ENCODE measurements at places on chromosomes 4 and X.

- no peak for DNase-seq
Measured at GRCh38 chr4:169650227-169650936, 30.0 kb downstream of the CLCN3 start.

- DNase-seq: peak; percentile 42
Measured at GRCh38 chr4:139740121-139740520, 74.5 kb downstream of the MGST2 start.

GRCh38 chrX:3545901-3546300 is 167.5 kb downstream of the PRKX start:
- DNase-seq: no peak

DNA sequence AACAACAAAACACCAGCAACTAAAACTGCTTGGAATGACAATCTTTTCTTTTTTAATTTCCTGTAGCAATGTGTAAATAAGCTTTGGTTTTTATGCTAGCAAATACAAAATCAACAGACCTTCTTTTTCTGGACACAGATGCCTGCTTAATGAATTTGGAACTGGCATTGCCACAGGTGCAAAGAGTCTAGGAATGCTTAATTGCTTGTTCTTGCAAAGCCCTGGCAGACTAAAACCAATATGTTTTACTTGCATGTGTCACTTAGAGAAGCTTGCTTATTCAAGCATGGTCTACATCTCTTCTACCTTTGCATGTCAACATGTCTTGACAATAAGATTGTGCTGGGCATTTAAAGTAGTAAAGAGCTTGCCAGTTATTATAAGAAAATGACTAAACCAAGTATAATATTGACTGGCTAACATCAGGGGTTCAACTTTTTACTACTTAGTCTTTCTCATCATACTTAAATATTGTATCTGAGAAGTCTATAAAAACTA is 656.7 kb upstream of the NDST4 start:
- DNase-seq: no peak

DNA sequence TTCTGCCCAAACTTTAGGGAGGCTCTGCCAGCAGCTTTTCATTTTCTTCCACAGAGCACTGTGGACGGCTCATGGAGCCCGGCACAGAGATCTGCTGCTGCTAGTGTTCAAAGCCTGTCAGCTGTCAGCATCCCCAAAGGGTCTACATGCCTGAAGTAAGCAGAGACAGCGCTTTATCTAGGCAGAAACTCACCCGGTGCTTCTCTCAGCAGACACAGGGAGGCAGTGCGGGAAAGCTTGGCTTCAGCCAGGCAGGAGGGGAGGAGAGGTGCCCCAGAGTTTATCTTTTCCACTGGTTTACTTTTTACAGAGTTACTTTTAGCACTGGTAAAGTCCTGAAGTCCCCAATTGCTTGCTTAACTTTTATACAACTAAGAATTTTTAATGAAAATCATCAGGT is 339.3 kb downstream of the NKX6-1 start:
- no peak for DNase-seq

DNA sequence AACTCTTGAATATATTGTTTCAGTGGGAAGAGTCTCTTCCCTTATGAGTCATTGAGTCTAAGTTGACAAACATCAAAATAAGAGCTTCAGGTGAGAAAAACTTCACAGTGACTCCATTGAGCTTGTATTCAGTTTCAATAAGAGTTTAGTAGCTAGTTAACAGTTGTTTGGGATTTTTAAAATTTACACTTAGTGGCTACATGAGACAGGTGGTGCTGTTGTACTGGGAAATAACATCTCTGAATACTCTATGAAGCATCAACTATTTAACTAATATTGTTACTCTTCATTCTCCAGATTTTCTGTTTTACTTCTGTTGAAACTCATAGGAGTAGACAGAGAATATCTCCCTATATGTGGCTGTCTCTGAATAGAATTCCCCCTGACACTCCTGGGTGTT is 1609.1 kb downstream of the C4orf33 start:
- no peak for DNase-seq

- no peak for DNase-seq
Measured at GRCh38 chr4:47135210-47135609, 103.8 kb downstream of the GABRB1 start.

- no peak for DNase-seq
Measured at GRCh38 chr4:53981567-53981966, 82.8 kb downstream of the CHIC2 start.

DNA sequence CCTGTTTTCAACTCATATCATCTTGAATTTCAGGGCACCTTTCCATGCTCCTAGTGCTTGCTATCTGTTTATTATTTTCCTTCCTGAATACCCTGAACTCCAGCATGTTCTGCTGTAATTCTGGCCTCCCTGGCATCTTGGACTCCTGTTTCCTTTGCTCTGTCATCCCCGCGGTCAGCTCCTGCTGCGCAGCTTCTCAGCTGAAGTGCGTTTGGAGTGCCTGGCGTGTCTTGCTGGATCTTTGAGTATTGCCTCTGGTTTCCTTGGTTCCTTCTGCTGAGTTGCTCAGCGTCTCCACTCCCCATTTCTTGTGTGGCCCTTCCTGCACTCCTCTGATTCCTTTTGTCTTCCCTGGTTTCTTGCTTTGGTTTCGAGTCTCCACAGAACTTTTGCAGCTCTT is 84.4 kb downstream of the HTT start:
- no peak for DNase-seq

DNA sequence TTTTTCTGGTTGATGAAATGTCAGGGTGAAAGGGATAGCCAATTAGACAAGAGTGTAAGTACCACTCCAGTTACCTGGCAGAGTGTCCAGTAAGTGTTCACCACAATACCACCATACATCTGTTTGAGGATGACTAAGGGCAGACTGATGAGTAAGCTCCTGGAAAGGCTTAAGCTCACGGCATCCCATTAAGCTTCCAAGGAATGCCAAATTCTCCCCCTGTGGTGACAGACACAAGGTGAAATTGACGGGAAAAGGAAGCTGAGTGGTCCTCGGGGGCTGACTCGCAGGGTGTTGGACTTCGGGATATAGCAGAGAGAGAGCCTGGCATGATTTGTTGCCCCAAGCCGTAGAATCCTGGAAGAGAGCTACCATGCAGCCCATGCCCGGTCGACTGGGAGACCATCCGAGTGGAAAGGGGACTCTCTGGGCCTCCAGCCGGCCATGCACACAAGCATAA is 7.6 kb upstream of the BST1 start:
- no peak for DNase-seq

GRCh38 chrX:79268788-79269187 is 98.3 kb downstream of the ITM2A start:
- no peak for DNase-seq

- no peak for DNase-seq
Measured at GRCh38 chrX:149060921-149061320, 444.2 kb downstream of the IDS start.

GRCh38 chr4:10727140-10727880 is 42.7 kb upstream of the CLNK start:
- DNase-seq: no peak

GRCh38 chrX:134186362-134187121 is 50.4 kb upstream of the CCDC160 start:
- no peak for DNase-seq

- DNase-seq: no peak
Measured at GRCh38 chr4:79874197-79874596, 198.8 kb downstream of the ANTXR2 start.

- DNase-seq: no peak
Measured at GRCh38 chr4:3249711-3250437, 915 bp downstream of the MSANTD1 start.

GRCh38 chr4:71882113-71882841 is 98.4 kb upstream of the GC start:
- no peak for DNase-seq

- no peak for DNase-seq
Measured at GRCh38 chr4:140127422-140127821, 26.6 kb downstream of the MAML3 start.

DNA sequence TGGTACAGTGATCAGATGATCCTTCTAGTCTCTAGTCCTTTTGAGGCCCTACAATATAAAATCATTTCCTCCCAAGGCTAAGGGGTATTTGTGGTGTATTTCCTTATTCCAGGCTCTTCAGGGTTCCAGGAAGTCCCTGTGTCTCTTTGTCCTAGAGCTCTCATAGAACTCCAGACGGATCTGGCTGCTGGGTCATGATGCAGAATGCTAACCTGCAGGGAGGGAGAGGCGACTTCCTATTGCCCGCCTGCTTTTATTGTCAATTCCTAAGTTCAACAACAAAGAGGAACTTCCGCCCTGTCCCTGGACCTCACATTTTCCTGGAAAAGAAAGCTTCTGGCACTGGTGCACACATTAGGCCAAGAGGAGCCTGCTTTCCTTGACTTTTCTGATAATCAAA is 45.9 kb upstream of the ZNF827 start:
- DNase-seq: no peak

DNA sequence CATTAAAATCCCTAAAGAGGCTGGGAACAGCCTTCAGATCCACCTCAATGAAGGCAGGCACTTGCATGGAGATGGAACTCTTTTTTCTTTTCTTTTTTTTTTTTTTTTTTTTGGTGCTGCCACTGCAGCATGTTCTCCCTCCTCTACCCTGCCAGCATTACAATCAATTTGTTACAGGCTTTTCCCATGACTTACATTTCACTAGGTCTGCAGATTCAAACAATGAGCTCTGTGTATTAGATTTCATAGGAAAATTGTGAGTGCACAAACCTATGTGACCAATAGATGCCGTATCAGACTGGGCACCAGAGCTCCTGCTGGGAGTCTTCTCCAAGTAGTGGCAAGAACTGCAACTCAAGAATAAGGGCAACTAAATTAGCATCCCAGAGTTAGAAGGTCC is 63.8 kb upstream of the GABRQ start:
- DNase-seq: no peak

DNA sequence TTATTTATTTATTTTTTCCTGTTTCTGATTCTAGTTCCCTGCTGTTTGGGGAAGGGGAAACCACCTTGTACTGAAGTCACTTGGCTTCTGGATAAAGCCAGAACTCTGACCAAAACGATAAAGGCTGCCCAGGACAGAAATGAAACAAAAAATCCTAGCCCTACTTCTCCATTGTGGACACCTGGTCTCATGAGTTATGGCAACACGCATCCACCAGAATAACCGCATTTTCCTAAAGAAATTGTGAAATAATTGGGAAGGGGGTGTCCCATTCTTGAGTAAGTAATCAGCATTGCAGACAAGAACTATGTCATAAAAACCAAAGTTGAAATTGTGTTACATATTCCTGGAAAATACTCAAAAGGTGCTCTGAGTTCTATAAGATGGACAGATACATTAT is 42.1 kb downstream of the SLC9A7 start:
- DNase-seq: no peak

DNA sequence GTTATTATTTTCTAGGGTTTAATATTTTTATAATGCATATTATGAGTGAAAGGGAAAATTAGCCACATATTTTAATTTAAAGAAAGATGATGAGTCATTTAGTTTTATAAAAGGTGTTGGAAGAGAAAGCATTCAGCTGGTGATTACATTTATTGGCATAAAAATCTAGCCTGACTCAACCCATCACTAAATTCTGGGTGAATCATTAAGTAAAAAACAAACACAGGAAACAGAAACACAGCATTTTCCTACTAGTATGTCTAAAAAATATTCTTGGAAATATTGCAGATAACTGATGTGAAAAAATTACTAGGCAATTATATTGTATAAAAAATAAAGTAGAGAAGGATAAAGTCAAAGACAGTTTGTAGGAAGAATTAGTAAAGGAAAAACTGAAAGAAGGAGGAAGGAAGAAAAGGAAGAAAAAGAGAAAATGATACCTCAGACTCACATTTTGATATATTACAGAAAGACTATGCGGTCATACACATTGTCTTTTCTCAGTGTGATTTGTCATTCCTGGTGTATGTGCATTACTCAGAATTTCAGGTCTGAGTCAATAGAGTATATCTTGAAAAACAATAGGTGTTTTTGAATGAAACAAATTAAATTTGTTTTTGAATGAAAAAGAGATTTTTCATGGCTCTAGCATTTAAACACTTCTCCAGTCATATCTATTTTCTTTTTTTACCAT is 48.0 kb upstream of the SPOCK3 start:
- no peak for DNase-seq

DNA sequence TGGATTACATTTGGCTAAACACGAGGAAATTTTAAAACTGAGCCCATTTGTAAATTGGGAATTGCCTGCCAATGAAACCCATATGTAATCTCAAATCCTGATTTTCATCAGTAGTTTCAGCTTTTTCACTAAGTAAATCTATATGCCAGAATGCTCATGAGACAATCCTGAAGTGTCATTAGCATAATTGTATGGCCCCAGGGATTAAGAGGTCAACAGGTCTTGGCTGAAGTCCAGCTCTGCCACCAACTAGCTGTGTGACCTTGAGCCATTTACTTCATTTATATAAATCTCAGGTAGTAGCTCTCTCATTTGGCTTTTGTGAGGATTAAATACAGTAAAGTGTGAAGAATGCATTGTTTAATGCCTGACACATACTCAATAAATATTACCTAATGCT is 320.5 kb upstream of the EMCN start:
- DNase-seq: no peak

- DNase-seq: no peak
Measured at GRCh38 chrX:32893751-32894150, 317.6 kb downstream of the DMD start.

DNA sequence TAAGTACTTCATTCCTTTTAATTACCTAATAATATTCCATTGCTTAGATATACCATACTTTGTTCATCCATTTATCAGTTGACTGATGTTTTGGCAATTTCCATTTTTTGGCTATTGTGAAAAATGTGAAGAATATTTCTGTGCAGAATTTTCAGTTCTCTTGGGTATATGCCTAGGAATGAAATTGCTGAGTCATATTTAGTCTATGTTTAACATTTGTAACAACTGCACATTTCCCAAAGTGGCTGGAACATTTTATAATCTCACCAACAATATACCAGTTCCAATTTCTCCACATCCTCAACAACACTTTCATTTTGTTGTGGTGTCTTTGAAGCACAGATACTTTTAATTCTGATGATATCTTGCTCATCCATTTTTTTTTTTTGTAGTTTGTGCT is 215.5 kb downstream of the PDGFC start:
- no peak for DNase-seq

GRCh38 chr4:138010639-138011038 is 231.5 kb downstream of the SLC7A11 start:
- DNase-seq: no peak

DNA sequence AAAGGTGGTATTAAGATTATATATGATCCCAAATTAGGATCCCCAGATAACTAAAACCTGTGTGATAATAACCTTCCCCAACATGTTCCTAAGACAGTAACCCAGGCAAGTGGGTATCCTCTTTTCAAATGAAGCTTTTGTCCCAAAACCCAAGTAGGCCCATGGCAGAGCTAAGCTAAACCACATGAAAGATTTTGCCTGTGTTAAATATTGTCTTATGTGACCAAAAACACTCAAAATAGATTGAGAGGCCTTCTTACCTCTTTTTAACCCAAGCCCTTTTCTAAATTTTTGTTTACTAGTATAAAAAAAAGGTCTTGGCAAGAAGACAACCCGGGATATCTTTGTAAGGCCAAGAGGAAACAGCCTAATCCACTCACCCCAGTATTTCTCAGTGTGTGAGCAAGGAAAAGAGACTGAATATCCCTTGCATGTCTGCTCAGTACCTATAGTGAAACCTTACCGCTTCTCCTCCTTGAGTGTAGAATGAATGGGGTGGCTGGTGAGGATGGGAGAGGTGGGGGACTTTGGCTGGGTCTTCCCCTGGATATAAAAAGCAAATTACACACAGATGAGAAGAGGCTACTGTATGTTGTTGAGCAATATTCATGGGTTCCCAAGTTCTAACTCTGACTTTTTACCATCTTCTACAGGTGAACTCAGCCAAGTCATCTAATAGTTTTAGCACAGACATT is 188.8 kb upstream of the BMP3 start:
- DNase-seq: no peak

- DNase-seq: no peak
Measured at GRCh38 chr4:75542824-75543223, 13.0 kb upstream of the ODAPH start.

- no peak for DNase-seq
Measured at GRCh38 chr4:138672393-138672976, 343.1 kb upstream of the NOCT start.

Data from inflammatory macrophage (primary cell).